NCI-H446 (cell line): ENCODE measurements at places on chromosomes 16 and 17.

- peak; percentile 22 for DNase-seq
Observed at GRCh38 chr17:80195671-80196529, 24.2 kb downstream of the SGSH start.

DNA sequence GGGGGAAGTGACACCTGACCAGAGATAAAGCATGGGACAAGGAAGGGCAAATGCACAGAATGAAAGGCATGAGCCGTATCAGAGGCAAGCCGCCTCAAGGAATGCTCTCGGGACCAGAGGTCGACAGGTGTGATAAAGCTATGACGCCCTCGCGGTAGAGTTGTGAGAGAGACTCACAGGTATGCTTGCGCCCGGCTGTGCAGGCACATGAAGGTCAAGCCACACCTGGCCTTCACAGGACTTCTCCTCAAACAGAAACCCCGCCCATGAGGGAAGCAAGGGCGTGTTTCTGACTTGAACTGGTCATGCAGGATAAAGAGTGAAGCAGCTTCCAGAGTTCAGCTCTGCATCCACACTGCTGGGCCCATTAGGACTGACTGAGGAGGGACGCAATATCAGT lies 7.8 kb downstream of the NCBP3 start:
- DNase-seq, result no peak

DNA sequence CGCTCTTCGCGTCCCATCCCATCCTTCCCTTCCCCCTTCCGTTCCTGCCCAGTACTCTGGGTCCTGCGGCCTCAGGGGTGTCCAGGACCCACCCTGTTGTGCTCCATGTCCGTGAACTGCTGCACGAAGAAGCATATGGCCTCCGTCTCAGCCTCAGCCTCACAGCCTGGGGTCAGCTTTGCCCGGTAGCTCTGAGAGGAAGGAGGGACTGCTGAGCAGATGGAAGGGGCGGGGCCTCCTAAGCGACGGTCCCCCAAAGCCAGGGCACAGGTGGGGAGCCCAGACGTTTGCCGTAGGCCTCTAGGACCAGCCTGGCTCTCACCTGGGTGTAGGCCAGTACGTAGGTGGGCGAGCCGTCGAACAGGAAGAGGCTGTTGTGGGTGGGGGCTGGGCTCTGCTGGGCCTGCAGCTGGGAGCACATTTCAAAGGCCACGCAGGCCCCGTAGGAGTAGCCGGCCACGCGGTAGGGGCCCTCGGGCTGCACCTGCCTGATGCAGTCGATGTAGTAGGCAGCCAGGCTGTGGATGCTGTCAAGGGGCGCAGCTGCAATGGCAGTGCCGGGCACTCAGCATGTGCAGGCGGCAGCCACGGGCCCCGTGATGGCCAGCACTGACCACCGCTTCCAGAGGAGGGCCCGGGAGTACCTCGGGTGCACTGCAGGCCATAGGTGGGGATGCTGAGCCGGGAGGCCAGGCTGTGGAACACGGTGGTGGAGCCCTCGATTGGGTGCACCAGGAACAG lies 14.6 kb upstream of the DUS1L start:
- DNase-seq, result no peak

GRCh38 chr16:83224642-83225041 lies 583.1 kb upstream of the HSBP1 start:
- no peak for DNase-seq

GRCh38 chr16:6571044-6571443 lies 761.6 kb upstream of the RBFOX1 start:
- DNase-seq, result no peak

DNA sequence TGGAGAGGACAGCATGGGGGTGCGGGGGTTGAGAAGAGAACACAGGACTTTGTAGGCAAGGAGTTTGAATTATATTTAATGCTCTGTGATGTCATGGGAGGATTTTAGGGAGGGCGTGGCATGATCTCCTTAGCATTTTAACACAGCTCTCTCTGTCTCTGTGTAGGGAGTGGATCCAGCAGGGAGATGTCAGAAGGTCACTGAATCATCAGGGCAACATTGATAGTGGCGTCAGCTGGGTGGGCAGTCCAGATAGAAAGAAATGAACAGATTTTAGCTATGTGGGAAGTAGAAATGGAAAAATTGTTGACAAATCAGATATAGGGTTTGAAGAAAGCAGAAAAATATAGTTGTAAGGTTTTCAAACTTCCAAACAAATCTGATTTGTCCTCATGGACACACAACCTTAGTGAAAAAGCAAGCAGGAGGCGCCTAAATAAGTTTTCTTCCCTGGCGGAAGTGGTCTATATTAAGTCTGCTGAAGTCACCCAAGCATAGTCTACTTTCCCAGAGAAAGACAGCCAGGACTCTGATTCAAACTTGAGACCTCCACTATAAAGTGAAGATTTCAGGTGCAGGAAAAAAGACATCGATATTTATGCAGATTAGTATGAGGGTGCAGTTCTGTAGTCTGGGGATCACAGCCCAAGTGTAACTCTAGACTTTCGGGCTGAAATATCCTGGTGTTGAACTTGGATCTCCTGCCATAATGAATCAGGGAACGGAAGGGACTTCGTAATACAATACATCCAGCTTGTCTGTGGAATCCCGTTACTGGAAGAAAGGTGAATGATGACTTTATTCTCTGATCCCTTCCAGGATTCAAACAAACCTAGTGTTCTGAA lies 10.1 kb upstream of the PCTP start:
- no peak for DNase-seq

- DNase-seq, result no peak
Observed at GRCh38 chr17:74391771-74392170, 24.5 kb downstream of the GPR142 start.

- no peak for DNase-seq
Observed at GRCh38 chr17:74888469-74888868, 5.0 kb downstream of the FADS6 start.

GRCh38 chr17:49447628-49448302 lies 33.1 kb upstream of the PHB1 start:
- no peak for DNase-seq

- DNase-seq, result no peak
Observed at GRCh38 chr16:25264597-25264996, 7.0 kb upstream of the ZKSCAN2 start.

DNA sequence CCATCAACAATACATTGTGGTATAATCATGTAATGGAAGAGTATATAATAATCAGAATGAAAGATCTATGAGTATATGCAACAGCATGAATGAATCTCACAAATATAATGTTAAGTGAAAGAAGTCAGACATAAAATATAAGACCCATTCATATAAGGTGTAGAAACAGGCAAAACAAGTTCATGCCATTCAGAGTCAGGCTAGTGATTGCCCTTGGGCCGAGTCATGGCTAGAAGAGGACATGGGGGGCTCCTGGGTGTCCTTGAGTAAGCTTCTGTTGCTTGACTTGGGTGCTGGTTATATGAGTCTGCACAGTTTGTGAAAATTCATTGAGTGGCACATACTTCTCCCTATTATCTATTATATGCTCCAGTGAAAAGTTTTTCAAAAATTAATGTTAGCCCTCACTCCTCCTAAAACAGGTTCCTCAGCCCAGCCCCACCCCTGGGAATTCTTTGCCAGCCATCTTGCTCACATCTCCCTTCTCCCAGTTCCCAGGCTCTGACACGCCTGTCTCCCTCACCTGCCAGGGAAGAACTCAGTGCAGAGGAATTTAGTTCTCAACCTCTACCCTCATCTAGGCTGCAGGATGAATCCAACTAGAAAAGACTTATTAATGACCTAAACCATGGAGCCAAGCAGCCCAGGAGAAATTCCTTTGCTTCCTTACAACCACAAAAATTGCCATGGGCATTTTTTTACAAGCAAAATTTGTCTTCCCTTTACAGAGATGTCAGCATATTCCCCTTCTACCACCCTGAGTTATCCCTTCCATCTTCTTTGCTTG lies 52.4 kb upstream of the NFAT5 start:
- no peak for DNase-seq

GRCh38 chr16:64711026-64711425 lies 410.8 kb downstream of the CDH11 start:
- no peak for DNase-seq

DNA sequence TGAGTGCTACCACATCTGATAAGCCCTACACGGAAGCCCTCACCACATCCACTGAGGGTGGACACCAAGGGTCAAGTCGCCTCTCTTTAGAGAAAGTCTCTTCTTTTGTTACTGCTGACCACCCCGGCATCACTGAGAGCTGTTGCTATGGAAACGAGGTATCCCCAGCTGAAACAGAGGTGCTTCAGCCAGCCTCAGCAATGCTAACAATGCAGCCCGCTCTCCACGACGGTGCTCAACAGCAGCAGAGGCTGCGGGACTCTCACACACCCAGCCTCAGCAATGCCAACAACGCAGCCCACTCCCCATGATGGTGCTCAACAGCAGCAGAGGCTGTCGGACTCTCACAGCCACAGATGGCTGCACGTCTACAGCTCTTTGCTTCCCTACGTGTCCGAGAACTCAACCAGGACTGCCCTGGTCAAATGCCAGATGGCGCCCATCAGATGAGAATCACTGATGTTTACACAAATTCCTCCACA lies 41.4 kb downstream of the VPS53 start:
- DNase-seq, result no peak

DNA sequence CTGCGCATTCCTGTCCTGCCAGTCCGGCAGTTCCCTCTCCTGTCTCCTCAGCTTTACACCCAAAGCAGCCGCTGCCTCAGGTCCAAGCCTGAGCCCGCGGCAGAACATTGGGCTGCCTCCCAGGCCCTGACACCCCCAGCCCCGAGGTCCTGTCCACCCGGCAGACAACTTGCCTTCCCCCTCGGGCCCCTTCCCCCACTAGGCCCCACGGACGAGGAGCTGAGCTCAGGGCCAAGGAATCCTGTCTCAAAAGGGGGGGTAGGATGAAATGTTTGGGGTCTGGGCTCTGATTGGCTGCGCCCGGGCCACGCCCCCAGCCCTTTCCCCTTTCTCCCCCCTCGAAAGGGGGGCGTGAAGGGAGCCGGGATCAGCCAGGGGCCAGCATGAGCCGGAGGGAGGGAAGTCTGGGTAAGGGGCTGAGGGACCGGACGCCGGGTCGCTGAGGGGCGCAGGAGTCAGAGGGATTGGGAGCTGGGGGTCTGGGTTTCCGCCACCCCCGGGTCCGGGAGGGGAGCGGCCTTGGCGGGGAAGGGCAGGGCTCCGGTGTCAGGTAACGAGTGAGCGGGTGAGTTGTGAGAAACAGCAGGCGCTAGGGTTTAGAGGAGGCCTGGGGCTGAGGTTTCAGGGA lies at the start of gene CTF1:
CTF1 (plus strand) TSS at position 354 of the 628 bp plus-strand sequence; CDS start at position 384, 30 bp downstream.
- DNase-seq, result no peak

DNA sequence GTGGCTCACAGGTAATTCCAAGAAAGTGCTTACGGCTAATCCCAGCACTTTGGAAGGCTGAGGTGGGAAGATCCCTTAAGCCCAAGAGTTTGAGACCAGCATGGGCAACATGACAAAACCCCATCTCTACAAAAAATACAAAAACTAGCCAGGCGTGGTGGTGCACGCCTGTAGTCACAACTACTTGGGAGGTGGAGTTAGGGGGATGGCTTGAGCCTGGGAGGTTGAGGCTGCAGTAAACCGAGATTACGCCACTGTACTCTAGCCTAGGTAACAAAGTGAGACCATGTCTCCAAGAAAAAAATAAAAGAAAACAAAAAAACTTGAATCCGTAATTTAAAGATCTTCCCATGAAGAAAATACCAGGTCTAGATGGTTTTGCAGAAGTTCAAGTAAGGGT lies 5.0 kb downstream of the ICAM2 start:
- no peak for DNase-seq

GRCh38 chr17:44384823-44385286 lies 4.6 kb downstream of the ITGA2B start:
- DNase-seq, result no peak

- DNase-seq, result no peak
Observed at GRCh38 chr17:80424878-80425765, 10.2 kb downstream of the ENDOV start.

GRCh38 chr16:64121473-64121872 lies 1000.4 kb downstream of the CDH11 start:
- no peak for DNase-seq

- no peak for DNase-seq
Observed at GRCh38 chr16:19380328-19380727, 37.4 kb upstream of the TMC5 start.

- DNase-seq, result no peak
Observed at GRCh38 chr17:1577182-1577581, 14.6 kb upstream of the PITPNA start.

- DNase-seq, result no peak
Observed at GRCh38 chr16:73302942-73303341, 255.0 kb upstream of the ZFHX3 start.

DNA sequence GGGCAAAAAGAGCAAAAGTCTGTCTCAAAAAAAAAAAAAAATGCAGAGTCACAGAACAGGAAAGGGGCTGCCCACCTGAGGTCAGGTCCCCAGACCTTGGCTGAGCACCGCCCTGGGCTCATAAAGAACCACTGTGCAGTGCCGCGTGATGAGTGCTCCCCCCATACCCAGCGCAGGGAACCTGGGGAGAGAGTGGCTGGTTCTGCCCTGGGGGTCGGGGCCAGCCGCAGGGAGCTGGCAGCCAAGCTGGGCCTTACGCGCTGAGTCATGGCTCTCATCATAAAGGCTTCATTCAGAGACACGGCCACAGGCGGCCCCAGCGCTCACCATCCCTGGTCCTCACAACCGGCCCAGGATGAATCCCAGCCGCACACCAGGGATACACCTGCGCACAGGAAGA lies 80.7 kb downstream of the RAB11FIP4 start:
- DNase-seq, result no peak

- DNase-seq, result no peak
Observed at GRCh38 chr16:56191835-56192634, 746 bp downstream of the GNAO1 start.

GRCh38 chr16:85238233-85238647 lies 126.0 kb upstream of the CIBAR2 start:
- DNase-seq, result peak; percentile 90

- no peak for DNase-seq
Observed at GRCh38 chr17:28384281-28385036, 13.0 kb downstream of the SARM1 start.

GRCh38 chr17:71349908-71350600 lies 770.8 kb upstream of the SOX9 start:
- DNase-seq, result no peak

- no peak for DNase-seq
Observed at GRCh38 chr17:50807009-50807408, 28.4 kb upstream of the WFIKKN2 start.

- no peak for DNase-seq
Observed at GRCh38 chr17:69947027-69947759, 127.8 kb upstream of the KCNJ16 start.

- DNase-seq, result peak; percentile 6
Observed at GRCh38 chr17:29240968-29241963, 5.4 kb upstream of the CRYBA1 start.
